ENCODE measurements at places on chromosomes 16 and 17. TPM values are rescaled to one million over a fixed set of nuclear protein-coding genes. Genes with fewer than 3 reads are reported as not detected.
A peak's percentile ranks its signal among the peaks of the same experiment; 100 is the strongest.

DNA sequence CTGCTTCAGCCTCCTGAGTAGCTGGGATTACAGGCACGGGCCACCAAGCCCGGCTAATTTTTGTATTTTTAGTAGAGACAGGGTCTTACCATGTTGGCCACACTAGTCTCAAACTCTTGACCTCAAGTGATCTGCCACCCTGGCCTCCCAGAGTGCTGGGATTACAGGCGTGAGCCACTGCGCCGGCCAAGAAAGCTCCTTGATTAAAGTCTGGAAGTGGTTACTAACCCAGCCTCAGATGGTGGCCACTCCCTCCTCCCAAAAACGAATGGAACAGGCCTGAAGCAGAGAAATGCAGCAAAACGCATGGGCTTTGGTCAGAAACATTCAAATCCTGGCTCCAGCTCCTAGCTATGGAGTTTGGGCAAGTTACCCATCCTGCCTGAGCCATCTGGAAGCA lies 11.3 kb downstream of the FKBP10 start:
- no peak for DNase-seq

- DNase-seq: no peak
Measured at GRCh38 chr17:37726891-37727675, 17.8 kb downstream of the HNF1B start.

DNA sequence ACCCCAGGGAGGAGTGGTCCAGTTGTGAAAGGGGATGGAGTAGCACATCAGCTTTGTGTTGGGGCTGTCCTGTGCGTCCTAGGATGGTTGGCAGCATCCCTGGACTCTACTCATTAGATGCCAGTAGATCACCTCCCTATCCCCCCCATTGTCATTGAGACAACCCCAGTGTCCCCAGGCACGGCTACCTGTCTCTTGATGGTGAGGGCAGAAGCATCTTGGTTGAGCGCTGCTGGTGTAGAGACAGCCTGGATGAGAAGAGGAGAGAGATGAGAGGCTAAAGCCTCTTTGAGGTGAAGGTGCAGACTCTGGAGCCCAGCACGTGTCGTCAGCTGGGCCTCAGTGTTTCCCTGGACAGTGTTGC lies 55.4 kb downstream of the TNFRSF13B start:
- DNase-seq: no peak

DNA sequence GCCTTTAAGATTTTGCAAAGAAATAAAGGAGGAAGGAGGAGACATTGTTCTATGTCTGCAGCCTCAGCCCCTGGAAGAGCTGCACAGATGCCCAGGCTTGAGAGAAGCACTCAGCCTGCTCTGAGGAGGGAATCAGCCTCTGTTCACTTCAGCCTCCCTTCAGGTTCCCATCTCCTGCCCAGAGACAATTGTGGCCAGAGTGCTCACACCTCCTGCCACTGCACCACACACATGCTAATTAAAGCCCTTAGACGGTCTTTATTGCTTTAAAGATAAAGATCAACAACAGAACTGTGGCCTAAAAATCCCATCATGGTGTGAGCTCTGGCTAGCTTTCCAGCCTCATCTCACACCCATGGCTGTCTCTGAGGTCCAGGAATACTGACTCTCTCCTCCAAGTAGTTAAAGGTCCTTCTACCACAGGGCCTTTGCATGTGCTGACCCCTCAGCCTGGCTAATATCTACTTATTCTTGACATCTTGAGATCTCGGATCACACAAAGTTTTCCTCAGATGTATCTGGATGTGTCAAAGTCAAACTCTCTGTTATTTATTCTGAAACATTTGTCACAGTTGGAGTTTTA lies 33.8 kb downstream of the CHD9NB start:
- no peak for DNase-seq

DNA sequence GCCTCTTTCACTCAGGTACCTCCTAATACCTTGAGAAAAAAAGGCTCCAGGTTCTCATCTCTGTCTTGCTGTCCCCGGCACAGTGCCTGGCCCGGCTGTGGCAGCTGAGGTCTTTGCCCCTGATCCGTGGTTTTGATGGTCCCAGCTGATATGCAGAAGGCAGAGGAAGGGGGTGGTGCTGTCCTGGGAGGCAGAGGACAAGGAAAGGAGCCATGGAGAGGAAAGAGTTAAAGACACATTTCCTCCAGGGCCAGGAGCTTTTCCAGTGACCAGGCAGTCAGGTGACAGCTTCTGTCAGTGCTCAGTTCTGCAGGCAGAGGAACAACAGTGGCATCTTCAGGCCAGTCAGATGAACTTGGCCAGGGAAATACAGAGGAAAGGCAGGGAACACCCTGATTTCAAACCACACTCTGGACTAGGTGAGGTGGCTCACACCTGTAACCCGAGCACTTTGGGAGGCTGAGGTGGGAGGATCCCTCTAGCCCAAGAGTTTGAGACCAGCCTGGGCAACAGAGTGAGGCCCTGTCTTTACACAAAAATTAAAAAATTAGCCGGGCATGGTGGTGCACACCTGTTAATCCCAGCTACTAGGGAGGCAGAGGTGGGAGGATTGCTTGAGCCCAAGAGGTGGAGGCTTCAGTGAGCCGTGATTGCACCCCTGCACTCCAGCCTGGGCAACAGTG lies 3.3 kb upstream of the COG1 start:
- no peak for DNase-seq

- DNase-seq: no peak
Measured at GRCh38 chr17:63425483-63425882, 20.6 kb downstream of the CYB561 start.

- DNase-seq: peak; percentile 52
Measured at GRCh38 chr17:9195961-9196670, 174.8 kb downstream of the NTN1 start.

DNA sequence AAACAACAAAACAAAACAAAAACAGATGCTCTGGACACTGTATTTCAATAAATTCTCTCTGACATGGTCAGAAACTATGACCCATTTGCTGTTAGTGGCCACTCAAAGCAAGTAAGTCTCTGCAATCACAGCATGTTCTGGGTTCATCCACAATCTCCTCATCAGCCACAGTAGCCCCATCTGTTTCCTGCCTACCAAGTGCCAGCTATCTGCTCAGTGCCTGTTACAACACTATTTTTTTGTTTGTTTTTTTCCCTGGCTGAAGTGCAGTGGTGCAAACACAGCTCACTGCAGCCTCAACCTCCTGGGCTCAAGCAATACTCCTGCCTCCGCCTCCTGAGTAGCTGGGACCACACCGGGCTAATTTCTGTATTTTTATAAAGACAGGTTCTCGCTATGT lies 137.9 kb downstream of the SOX9 start:
- DNase-seq: no peak

DNA sequence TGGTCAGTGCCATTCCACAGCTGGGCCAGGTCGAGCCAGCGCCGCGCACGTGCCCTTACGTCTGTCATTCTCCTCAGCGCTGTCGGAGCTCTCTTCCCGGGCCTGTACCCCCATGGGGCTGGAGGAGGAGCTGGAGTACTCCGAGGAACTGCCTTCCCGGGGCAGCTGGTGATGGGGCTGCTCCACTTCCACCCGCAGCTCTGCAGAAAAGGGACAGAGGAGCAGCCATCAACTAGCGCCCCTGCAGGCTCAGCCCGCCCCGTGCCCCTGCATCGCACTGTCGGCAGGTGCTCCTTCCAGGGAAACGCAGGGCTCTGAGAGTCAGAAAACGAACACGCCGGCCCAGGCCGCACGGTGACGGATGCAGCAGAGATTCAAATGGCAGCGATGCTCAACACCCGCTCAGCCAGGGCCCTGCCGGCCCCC lies 20.9 kb downstream of the MAP1LC3B start:
- DNase-seq: no peak

The TUBG1 gene
- total RNA-seq: 54.3 TPM

The SCNN1B gene
- 0.27 TPM for total RNA-seq

The NPIPB5 gene
- total RNA-seq: 37.9 TPM

The SMPD3 gene
- 0.38 TPM for total RNA-seq

The C16orf54 gene
- total RNA-seq: 0.73 TPM
